Activated CD8-positive, alpha-beta memory T cell treated with anti-CD3 and anti-CD28 coated beads, Interleukin-2, amount 50 U/mL, for 4 hours (primary cell): ENCODE measurements at places on chromosomes 3 and 15.

GRCh38 chr15:51223771-51224229 lies 114.6 kb downstream of the CYP19A1 start:
- no peak for DNase-seq

GRCh38 chr3:15630646-15631350 lies 29.3 kb downstream of the BTD start:
- no peak for DNase-seq

DNA sequence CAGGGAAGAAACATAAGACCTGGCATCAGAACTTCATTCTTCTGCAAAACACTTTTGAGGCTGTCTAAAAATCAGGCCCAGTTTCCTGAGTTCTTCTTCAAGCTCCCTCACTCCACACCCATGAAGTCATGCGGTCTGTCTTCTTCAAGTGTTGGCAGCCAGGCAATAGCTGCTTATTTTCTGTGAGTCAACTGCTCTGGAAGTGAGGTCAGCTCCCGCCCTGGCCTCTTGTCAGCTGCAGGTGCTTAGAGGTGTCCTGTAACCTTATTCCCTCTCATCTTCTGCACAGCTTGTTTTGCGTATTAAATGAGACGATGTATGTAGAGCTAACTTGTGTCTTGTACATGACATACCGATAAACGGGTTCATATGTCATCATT lies 226.1 kb downstream of the ADAMTS17 start:
- no peak for DNase-seq

GRCh38 chr3:82229397-82229796 lies 468.0 kb upstream of the GBE1 start:
- no peak for DNase-seq

- DNase-seq = no peak
Measured at GRCh38 chr3:123813876-123814275, 70.3 kb downstream of the MYLK start.

GRCh38 chr3:160136421-160136820 lies 88.8 kb upstream of the C3orf80 start:
- no peak for DNase-seq

- DNase-seq = no peak
Measured at GRCh38 chr15:58332676-58333400, 99.0 kb upstream of the LIPC start.

DNA sequence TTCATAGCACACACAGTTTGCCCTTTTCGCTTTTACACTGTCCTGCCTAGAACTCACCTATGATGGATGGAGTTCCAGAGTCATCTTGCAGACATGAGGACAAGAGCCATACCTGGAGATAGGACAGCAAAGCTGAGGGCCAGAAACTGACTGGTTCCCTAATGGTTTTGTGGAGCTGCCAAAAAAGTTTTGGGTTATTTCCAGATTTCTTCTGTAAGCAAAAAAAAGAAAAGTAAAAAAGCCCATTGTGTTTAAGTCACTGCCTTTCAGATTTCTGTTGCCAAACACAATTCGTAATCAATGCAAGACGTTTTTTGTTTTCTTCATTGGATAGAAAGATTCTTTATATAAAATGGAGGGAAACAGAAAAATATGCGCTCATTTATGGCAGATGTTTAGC lies 42.4 kb upstream of the KY start:
- DNase-seq = no peak

GRCh38 chr15:94298364-94298763 lies 67.0 kb downstream of the MCTP2 start:
- no peak for DNase-seq

DNA sequence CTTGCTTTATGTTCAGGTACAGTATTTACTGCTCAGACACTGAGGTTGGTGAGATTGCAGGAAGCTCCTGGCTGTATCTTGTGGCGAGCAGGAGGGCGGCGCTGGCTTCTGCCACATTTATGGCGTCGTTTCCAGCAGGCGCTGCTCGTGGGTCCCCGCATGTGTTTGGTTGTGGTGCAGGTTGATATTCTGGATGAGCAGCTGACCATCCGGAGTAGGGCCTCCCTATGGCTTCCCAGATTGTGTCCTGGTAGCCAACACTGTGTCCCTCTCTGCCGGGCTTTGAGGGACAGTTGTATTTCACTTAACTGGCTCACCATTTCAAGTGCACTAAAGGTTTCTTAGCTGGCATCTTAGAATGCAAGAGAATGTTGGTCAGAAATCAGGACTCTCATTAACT lies 386.5 kb upstream of the TPM1 start:
- no peak for DNase-seq

DNA sequence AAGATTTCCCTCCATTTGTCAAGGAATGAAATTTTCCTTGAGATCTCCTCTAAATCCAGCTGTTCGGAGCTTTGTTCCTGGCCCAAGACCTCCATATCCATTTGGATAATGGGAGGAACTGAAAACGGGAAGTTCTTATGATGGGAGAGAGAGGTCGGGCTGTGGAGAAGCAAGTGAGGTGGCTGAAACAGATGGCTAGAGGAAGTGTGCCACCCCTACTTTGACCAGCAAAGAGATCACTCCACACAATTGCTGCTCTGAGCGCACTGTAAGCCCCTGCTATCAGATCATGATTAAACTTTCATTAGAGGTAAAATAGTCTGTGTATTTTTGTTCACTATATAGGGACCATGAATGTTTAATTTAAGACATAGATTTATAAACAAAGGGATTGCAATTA lies at the start of gene MINDY4B:
Gene MINDY4B (minus strand): TSS at position 101 of the 400 bp plus-strand sequence. CDS start 0 bp downstream, at position 101.
- DNase-seq = no peak

DNA sequence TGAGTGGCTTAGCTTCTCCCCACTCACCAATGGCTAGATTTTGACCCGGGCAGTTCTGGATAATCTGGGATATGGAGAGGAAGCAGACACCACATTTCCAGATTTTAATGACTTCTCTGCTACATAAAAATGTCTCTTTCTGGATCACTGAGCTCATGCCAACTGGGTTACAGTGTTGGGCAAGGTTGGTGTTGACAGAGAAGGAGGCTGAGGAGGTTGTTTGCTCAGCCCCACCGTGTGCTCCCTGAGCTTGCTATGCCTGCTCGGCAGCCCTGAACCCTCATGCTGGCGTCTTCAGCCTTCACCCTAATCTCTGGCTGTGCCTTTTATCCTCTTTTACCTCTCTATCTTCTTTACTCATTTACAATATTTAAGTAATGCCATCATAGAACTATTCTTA lies 53.0 kb upstream of the KPNA4 start:
- DNase-seq = no peak

DNA sequence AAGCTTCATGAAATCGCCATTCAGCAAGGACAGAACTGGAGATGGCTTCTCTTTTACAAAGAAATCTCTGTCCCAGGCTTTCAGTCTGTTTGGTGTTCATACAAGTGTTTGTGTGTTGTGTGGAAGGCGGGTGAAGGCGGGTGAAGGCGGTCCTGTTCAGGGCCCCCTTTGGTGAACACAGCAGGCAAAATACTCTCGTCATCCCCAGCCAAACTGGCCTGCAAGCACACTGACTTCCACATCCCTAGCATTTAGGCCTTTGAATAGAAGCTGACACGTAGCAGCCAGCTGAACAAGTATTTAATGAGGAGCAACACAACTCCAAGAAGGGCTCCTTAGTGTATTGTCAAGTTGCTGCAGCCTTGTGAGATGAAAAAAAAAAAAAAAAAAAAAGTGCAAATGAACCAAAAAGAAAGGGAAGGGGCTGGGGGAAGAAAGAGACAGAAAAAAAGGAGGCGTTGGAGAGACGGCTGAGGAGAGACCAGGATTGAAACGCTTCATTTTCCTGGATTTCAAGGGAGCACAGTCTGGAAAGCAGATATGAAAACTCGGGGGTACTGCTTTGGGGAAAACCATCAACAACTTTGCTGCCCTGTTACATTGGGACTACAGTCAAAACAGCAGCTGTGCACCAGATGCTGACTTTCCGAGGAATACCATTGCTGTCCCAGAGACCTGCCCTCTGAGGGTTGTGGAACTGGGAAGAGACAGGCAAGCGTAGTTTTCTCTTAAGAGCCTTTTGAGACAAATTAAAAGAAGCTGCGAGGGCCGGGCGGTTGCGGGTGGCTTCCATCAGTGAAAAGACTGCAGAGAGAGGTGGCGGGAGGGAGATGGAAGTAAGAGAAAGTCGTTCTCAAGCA lies 74.6 kb downstream of the TGFBR2 start:
- no peak for DNase-seq

DNA sequence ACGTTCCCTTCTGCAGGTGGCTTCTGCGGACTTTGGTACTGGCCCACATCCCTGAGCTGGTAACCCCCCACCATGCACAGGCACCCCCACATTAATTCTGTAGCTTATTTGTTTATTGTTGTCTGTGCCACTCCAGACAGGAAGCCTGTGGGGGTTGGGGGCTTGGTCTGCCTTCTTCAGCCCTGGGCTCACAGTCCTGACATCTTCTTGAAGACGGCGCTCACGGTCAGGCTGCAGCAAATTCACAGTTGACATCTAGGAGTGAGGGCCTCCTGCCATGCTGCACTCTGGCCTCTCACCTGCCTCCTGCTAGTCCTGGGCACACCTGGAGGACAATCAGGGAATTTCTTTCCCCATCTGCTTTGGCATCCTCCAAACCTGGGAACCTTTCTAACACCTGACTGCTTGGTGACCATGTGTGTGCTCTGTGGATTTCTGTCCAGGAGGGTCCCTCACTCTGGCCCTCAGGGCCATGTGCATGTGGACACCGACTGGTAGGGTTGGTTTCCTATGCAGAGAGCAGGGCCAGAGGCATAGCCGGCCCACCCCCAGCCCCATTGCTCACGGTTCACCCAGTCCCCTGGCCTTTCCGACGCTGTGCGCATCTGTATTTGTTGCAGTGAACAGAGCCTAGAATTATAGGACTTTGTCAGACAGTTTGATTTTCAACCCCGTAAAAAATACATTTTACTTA lies 68.8 kb downstream of the APBA2 start:
- no peak for DNase-seq

DNA sequence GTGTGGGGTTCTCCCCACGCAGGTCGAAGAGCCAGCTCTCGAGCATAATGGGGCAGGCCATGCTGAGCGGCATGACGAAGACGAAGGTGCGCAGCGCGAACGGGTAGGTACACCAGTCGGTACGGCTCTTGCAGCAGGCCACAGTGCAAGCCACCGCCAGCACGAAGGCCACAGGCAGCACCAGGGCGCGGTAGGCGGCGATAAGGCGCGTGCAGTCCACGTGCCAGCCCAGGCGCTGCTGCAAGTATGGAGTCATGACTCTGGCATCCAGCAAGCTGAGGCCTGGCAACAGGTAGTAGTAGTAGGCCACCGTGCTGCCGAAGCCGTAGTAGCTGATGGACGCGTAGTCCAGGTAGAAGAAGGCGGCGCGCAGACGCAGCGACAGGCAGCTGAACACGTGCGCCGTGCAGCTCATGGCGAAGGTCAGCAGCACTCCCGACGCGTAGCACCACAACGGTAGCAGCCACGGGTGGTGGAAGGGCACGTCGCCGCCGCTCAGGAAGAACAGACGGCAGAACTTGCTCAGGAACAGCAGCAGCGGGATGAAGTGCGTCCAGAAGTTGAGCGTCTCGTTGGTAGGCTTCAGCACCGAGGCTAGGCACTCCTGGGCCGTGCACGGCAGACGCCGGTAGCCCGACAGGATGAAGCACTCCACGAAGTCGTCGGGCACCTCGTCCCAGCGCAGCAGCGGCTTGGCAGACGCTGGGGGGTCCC lies 797 bp downstream of the PAQR9 start:
- no peak for DNase-seq

DNA sequence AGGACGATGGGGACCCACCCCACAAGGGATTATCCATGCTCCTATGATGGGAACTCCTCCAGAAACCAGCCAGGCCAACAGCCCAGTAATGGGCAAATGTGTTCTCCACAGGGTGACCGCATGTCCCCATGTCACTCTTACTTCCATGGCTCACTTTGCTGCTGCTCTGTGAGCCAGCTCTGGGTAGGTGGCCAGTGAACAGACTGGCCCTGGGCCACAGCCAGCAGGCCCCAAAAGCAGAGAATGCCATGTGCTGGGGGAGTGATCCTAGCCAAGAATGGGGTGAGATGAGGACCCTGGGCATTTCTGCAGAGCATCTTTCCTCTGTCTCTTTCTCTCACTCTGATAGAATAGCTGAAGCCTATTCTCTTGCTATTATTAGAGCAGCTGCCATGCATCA lies 391.4 kb downstream of the LRTM1 start:
- no peak for DNase-seq

- no peak for DNase-seq
Measured at GRCh38 chr15:84840741-84841429, 23.7 kb downstream of the ALPK3 start.

- DNase-seq = no peak
Measured at GRCh38 chr3:61559136-61559731, 2.1 kb upstream of the PTPRG start.

- no peak for DNase-seq
Measured at GRCh38 chr3:107710851-107711250, 188.1 kb downstream of the BBX start.

GRCh38 chr15:85463976-85464375 lies 83.6 kb downstream of the AKAP13 start:
- DNase-seq = no peak

- DNase-seq = no peak
Measured at GRCh38 chr3:15403495-15403894, 23.8 kb downstream of the METTL6 start.

DNA sequence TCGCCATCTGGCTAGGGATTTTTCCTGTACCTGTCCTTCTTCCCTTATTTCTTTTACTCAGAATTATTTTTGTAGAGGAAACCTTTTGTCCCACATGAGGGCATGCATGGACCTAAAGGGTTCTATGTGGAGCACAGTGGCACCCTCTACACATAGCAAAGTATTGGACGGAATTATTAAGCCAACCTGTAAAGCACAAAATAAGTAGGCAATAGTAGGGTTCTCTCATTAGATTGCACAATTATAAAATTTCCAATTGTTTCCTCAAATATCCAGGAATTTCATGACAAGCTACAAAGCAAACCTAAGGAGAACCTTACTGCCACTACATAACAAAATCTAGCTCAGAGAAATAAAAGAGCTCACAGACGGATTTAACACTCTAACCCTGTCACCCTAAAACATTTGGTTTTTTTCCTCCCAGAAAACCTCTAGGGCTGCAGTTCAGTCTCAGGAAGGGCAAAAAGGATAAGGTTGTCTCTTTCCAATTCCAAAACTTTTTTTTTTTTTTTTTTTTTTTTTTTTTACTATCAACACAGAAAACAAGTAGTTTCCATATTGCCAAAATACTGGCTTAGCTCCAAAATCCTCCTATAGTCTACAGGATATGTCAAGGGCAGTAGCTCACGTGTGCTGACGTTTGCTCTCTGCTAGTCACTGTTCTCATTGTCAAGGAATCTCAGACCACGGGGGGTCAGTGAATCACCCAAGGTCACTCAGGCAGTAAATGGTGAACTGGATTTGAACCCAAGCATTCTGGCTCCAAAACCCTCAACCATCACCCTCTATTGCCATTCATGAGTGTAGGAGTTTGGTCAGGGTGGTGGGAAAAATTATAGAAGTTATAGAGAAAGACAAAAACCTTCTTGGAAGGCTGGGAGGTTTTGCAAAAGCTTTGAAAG lies 52.3 kb downstream of the NCEH1 start:
- DNase-seq = no peak

DNA sequence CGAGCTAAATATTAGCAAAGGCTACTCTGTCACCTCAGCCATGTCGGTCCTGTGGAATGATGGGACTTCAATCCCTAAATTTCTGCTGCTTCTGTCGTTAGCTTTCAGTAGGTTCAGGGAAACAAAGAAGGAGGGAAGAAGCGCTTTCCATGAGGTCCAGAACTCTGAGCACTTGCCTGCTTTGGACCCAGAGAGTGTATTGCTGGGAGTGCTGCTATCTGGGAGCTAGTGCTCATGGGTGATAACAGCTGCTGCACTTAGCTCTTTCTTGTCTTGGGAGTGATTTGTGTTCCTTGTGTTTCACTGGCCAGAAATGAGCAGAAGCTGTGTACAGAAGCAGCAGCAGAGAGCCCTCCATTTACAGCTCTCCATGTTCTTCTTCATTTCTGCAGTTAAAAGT lies 369.8 kb downstream of the DIPK2A start:
- DNase-seq = no peak
